Skin of body (tissue), 3 donors: ENCODE measurements at places on chromosomes 7 and 10. TPM values are rescaled to one million over a fixed set of nuclear protein-coding genes. Genes with fewer than 3 reads are reported as not detected.

- DNase-seq = no peak
These were observed 370.8 kb upstream of the LRRTM3 start for GRCh38 chr10:66555061-66555460.

- DNase-seq = peak; percentile 75
These were observed 313.3 kb upstream of the AKR1E2 start for GRCh38 chr10:4512671-4513240.

DNA sequence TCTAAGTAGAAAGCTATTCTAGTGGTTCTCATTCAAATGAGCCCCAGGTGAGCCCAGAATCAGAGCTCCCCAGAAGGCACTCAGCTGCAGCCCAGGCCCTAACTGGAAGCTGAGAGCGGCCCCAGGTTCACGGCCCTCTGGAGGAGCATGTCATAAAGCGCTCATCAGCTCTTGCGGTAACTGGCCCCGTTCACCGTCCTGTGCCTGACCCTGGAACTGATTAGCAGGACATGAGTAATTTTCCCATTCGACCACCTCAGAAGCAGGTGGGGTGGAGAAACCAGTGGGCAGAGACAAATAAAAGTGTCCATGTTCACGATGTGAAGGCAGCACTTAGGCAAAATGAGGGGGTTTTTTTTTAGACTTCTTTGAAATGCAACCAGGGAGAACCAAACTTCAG, 136.1 kb upstream of the LYZL2 start:
- no peak for DNase-seq

DNA sequence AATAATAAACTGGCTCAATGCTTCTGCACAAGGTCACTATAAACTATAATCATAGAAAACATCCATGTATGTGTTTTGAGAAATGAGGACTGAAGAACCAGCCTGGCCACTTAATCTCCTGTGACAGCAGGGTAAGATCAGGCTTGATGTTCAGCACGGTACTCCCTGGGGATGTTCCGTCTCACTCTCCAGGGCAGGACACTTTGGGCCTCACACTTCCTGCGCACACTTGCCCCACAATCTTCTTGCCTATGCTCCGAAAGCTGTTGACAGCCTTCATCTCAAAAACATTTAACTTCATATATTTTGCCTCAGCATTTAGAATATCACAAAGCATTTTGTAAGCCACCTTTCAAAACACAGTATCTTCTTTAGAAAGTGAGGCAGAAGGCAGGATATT, 92.7 kb downstream of the PARD3 start:
- no peak for DNase-seq

DNA sequence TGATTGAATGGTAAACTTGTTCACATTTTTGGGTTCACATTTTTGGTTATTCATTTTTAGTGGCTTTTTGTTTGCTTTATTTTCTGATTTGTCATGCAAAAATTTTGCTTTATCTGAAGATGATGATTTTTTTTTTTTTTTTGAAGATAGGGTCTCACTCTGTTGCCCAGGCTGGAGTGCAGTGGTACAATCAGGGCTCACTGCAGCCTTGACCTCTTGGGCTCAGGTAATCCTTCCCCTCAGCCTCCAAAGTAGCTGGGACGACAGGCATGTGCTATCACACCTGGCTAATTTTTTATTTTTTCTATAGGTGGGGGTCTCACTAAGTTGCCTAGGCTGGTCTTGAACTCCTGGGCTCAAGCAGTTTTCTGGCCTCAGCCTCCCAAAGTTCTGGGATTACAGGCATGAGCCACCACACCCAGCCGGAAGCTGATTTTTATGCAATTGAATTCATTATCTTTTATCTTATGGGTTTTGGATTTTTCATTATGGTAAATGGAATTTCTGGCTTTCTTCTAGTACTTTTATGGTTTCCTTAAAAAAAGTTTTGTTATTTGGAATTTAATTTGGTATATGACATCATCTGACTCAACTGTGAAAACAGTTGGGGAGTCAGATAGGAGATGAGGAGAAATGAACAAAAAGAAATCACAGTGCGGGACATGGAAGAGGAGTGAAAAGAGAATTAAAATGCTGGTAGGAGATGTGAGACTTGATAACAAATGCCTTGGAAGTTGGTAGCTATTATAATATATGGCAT, 158.7 kb downstream of the LRMDA start:
- no peak for DNase-seq

DNA sequence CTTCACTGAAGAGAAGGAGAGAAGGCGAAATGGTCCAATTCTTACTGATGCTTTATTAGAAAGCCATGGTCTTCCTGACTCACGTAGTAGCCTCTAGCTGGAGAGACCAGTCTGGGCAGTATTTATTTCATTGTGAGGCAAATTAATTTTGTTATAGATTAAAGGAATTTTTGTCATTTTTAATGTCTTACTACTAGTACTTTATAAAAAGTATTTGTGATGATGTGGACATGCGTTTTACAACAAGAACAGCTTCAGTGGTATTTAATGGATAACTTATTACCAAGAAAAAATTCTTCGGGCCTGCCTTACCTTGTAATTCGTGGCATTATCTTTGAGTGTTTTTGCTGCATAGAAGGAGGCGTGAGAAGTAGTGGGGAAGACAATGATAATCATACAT, 339.4 kb upstream of the SHH start:
- no peak for DNase-seq

DNA sequence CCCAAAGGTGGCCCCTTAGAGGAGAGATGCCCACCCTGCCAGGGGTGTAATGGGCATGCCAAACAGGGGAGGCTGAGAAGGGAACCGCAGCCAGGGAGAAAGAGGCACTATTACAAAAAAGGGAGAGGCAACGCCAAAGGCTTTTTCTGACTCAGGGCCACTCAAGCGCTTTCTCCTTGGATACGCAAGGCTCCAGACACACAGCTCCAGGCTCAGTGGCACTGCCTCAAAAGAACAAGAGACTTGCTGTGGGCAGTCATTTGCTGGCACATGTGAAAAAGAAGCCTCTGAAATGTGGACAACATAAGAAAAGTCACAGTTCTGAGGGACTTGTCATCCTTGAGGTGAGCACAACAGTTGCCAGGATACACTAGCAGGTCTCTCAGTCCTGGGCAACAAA, 128.4 kb downstream of the DGKI start:
- DNase-seq = no peak

- DNase-seq = no peak
These were observed 53.1 kb upstream of the COBL start for GRCh38 chr7:51369746-51370145.

The GRID2IP gene
- total RNA-seq = 0.30 TPM

The ZNF853 gene
- 5.1 TPM for total RNA-seq

DNA sequence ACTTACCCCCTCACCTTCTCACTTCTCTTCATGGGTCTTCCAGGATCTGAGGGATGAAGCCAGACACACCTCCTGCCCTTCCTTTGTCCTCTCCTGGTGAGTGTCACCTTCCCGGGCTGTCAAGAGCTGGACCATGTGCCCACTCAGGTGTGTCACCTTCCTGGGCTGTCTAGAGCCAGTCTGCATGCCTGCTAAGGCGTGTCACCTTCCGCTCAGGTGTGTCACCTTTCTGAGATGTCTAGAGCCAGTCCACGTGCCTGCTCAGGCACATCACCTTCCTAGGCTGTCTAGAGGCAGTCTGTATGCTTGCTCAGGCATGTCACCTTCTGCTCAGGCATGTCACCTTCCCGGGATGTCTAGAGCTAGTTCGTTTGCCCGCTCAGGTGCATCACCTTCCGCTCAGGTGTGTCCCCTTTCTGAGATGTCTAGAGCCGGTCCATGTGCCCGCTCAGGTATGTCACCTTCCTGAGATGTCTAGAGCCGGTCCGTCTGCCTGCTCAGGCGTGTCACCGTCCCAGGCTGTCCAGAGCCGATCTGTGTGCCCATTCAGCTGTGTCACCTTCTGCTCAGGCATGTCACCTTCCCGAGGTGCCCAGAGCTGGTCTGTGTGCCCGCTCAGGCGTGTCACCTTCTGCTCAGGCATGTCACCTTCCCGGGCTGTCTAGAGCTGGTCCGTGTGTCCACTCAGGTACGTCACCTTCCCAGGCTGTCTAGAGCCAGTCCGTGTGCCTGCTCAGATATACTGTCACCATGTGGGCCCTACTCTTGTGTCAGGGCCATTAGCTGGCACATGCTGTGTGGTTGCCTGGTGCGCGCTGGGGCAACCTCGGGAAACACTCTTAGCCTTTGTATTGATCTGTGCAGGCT, 245.3 kb downstream of the EBF3 start:
- DNase-seq = no peak
